Lower leg skin (tissue), 4 donors: ENCODE measurements at places on chromosomes 1 and 21. TPM values are rescaled to one million over a fixed set of nuclear protein-coding genes. Genes with fewer than 3 reads are reported as not detected.

DNA sequence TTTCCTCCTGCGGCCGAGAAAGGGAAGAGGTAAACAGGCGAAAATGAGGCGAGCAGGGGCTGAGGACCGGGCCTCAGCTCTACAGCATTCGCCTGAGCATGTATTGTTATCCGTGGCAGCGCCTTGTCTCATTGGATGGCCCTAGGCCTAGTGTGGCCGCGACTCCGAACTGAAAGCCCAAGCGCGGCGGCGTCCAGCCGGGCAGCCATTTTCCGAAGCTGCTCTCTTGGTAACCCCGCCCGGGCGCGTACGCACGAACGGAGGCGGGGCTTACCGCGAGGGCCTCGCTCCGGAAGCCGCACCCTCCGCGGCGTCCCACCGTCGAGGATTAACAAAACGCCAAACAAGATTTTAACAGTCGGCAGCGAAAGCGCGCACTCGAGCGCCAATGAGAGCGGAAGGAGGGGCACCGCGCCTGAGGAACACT, 797 bp upstream of the USP1 start:
- no peak for DNase-seq

- DNase-seq: no peak
Observed at GRCh38 chr1:239550178-239550577, 163.8 kb downstream of the CHRM3 start.

DNA sequence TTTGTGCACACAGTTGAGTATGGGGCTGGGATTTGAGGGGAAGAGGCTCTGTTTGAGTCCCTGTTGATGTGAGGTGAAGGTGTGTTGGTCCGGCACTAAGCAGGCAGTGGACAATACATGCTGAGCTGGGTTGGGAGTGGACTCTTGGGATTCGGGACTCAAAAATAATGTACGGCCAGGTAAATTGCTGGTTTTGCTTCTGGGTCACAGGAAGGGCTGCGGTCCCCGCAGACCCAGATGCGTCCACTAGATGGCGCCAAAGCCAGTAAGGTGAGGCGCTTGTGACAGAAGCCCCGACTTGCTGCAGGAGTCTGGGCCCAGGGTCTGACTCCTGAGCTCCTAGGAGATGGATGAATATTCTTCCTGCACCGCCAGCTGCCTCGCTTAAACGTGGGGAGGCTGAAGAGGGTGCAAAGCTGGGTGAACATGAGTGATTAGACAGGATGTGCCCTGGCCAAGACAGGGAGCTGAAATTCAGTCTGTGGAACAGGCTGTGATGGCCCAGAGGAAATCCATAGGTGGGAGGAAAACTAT, 61.4 kb downstream of the ACBD3 start:
- DNase-seq: peak; percentile 97

- no peak for DNase-seq
Observed at GRCh38 chr1:56394298-56394697, 185.1 kb downstream of the PLPP3 start.

DNA sequence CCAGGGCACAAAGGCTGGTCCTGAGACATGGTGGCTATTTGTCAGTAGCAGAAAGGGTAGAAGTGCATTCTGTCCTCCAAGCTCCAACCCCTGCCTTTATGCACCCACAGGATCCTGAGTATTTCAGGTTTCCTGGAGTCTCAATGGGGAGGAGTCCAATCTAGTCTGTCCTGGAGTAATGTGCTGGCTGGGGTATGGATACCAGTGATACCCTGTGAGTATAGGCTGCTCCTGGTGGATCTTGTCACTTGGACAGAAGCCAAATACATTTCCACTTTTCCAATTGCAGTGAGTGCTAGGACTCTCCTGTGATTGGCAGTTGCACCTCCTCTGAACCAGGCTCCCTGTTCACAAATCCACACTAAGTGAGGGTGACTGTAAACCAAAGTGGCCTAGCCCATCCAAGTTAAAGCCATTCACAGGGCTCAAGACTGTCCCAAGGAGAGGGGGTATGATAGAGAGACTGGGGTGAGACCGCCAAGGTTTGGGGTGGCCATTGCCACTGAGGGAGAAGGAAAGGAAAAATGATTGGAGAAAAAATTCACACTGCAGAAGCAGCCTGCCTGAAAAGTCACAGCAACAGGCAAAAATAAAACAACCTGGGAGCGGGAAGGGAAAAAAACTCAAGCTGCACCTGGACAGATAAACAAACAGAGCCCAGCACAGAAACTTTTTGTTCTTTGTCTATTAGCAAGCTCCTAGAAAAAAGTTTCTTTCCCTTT, 163.4 kb upstream of the ETV3 start:
- DNase-seq: no peak

GRCh38 chr1:118785246-118785645, 202.9 kb downstream of the TBX15 start:
- DNase-seq: no peak

DNA sequence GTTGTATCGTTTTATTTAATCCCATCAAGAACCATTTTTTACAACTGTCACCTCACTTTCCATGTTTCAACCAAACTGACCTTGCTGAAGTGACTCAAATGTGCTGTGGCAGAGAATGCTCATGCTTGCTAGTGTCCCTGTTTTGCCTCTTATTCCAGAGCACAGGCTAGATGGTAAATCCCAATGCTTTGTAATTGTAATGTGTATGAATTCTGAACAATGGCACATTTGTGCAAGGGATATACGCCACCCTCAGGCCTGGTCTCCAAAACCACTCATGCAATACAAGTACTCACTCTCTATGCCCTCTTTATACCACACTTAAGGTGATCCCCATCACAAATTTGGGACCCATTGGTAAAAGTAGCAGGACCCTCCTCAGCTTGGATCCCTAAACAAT, 313.6 kb downstream of the HHIPL2 start:
- DNase-seq: no peak

- no peak for DNase-seq
Observed at GRCh38 chr1:57492586-57493226, 68.8 kb upstream of the DAB1 start.

- no peak for DNase-seq
Observed at GRCh38 chr1:54816130-54816529, 15.0 kb upstream of the TTC22 start.

DNA sequence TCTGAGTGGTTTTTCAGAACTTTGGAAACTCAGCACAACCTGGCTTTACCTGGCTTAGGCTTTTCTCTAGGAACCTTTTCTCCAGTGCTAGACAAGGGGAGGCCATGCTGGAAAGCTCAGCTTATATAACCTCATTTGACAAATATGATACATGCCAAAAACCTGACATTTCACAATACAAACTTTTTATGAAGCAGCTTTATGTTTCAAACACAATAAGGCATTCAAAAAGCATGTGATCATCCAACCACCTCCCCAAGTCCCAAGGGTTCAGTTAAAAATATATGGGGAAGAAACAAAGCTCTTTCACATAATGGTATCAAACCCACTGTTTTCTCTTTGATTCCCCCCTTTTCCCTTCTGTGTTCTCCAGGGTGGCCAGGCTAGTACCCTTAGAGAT, 63.7 kb downstream of the ZC3H11B start:
- no peak for DNase-seq

GRCh38 chr1:68777851-68778250, 281.0 kb upstream of the DEPDC1 start:
- DNase-seq: no peak

DNA sequence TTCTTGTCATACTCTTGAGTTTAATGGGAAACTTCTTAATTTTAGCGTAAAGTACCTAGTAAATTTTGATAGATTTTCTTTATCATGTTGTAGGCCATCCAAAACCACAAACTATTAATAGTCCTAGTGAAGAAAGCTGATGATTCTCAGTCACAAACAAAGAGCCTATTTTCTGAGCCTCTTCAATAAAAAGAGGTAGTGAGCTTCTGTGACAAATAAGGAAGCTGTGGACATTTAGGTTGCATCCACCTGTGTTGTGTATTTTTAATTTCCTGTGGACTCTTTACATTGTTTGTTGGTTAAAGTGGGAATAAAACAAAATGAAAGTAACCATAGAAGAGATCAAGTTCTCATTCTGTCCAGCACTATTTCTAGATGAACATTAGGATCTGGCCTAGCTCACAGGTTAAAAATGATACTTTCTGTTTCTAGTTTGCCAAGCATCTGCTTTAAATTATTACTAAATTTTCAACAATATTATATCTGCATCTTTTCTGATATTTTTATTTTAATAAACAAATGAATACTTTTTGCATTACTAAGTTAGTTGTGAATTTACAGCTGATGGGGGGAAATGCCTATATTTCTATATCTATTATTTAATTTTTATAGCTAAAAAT, 702.2 kb upstream of the ADGRL4 start:
- DNase-seq: no peak

GRCh38 chr1:162136760-162137159, 67.3 kb downstream of the NOS1AP start:
- DNase-seq: no peak

GRCh38 chr1:21114431-21114830, 62.3 kb downstream of the EIF4G3 start:
- DNase-seq: no peak

DNA sequence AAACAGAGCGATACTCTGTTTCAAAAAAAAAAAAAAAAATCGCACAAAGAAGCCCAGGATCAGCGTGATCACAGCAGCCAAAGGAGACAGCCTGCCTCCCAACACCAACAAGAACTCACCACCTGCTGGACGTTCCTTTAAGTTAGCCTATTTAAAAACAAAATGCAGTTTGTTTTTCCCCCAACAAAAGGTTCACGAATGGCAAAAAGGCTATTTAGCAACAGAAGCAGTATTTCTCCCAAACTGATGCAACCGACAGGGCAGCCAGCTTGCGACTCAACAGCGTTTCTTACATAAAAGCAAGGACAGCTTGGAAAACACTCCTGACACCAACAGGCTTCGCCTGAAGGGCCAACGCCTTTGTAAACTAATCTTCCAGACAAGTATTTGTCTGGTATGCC, 6.8 kb downstream of the SSU72 start:
- DNase-seq: no peak

- DNase-seq: no peak
Observed at GRCh38 chr1:177425199-177425598, 254.4 kb downstream of the BRINP2 start.

DNA sequence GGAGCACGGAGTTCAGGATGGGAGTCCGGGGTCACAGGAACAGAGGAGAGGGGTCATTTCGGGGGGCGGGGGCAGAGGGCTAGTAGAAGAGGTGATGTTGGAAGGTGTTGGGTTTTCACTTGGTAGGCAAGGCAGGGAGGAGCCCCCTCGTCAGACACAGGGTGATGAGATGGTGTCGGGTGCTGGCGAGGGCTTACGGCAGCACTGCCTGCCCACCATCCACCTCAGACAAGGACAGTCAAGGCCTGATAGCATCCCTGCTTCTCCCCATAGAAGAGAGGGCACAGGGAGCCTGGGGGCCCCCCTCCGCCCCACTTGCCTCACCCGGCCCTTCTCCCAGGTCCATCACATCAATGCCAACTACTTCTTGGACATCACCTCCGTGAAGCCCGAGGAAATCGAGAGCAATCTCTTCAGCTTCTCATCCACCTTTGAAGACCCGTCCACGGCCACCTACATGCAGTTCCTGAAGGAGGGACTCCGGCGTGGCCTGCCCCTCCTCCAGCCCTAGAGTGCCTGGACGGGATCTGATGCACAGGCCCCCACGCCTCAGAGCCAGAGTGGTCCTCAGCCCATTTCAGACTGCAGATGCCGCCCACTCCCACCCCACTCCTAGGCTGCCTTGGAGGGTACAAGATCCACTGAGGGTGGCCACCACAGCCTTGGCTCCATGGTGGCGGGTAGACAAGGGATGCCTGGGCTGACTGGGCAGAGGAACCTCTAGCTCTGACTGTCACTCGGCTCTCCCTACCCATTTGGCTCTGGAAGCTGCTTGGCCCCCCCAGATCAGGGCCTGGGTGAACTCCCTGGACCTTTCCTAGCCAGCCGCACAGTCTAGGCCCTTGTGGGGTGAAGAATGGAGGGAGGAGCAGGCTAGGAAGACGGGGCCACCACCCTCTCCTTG, 4.3 kb upstream of the MTFR1L start:
- no peak for DNase-seq

The HOOK1 gene
- total RNA-seq: 17.2 TPM

The DIO1 gene
- total RNA-seq: not detected

The ADAMTS4 gene
- total RNA-seq: 15.3 TPM

The OR2T35 gene
- total RNA-seq: 0.30 TPM

The A3GALT2 gene
- total RNA-seq: not detected

The IGSF8 gene
- 49.8 TPM for total RNA-seq

The MCOLN2 gene
- 1.1 TPM for total RNA-seq

The NBPF6 gene
- total RNA-seq: not detected
